ENCODE measurements at places on chromosomes 7 and 10. TPM values are rescaled to one million over a fixed set of nuclear protein-coding genes. Genes with fewer than 3 reads are reported as not detected.

DNA sequence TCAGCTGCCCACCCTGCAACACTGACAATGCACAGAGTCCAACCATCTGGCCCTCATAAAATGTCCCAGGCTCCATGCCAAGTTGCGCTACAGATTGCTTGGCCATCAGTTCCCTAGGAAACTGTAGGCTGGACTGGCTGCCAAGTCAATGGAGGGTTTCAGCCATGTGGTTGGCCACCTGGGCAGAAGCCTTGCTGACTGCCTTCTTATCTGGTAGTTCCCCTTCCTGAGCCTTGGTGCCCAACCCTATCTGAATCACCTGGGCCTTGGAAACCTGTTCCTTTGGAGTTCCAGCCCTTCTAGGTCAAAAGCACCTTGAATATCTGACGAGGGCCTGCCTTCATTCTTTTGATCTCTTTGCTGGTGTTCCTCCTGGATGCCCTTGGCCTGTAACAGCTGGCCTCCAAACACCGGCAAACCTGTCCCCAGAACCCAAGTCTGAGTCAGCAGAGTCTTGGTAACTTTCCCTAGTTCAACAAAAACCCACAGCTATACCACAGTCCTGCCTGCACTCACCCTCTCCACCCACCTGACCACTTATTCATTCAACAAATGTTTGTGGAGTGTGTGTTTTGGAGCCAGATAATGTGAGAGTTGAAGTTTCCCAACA is 37.4 kb upstream of the KDM7A start:
- H3K4me3 ChIP-seq: no peak overlapping the region
- H3K4me1 ChIP-seq: no peaks in the 10 kb centered on the region
- DNase-seq: no peak
- H3K27me3 ChIP-seq: no peaks in the 10 kb centered on the region
- no peak overlapping the region for H3K27ac ChIP-seq
- H3K36me3 ChIP-seq: no peaks in the 10 kb centered on the region

- peak overlapping the region; percentile 85 for H3K27ac ChIP-seq
- no peak overlapping the region for H3K4me3 ChIP-seq
- H3K27me3 ChIP-seq: no peaks in the 10 kb centered on the region
- DNase-seq: no peak
These were observed 30.9 kb upstream of the VCL start for GRCh38 chr10:73967022-73967429.

- H3K4me1 ChIP-seq: peaks cover 10% of the 10 kb centered on the region
- H3K27ac ChIP-seq: peak overlapping the region; percentile 82
- H3K4me3 ChIP-seq: peak overlapping the region; percentile 80
- H3K36me3 ChIP-seq: peaks cover 23% of the 10 kb centered on the region
- no peaks in the 10 kb centered on the region for H3K27me3 ChIP-seq
- DNase-seq: peak; percentile 65
These were observed 593 bp downstream of the CDK13 start for GRCh38 chr7:39950473-39951225.

The HOXA5 gene
- total RNA-seq: 0.79 TPM

- H3K4me1 ChIP-seq: peaks cover 30% of the 10 kb centered on the region
- peak overlapping the region; percentile 50 for H3K27ac ChIP-seq
- DNase-seq: peak; percentile 93
- H3K27me3 ChIP-seq: no peaks in the 10 kb centered on the region
- H3K36me3 ChIP-seq: no peaks in the 10 kb centered on the region
These were observed 9.3 kb downstream of the NOD1 start for GRCh38 chr7:30469303-30469702.

GRCh38 chr10:102819054-102819453 is 18.2 kb downstream of the CYP17A1 start:
- H3K27ac ChIP-seq: no peak overlapping the region
- H3K4me1 ChIP-seq: peaks cover 28% of the 10 kb centered on the region
- no peak for DNase-seq
- H3K27me3 ChIP-seq: no peaks in the 10 kb centered on the region
- H3K36me3 ChIP-seq: peaks cover 6% of the 10 kb centered on the region

The CCDC146 gene
- not detected for total RNA-seq

The ST8SIA6 gene
- 0.39 TPM for total RNA-seq

DNA sequence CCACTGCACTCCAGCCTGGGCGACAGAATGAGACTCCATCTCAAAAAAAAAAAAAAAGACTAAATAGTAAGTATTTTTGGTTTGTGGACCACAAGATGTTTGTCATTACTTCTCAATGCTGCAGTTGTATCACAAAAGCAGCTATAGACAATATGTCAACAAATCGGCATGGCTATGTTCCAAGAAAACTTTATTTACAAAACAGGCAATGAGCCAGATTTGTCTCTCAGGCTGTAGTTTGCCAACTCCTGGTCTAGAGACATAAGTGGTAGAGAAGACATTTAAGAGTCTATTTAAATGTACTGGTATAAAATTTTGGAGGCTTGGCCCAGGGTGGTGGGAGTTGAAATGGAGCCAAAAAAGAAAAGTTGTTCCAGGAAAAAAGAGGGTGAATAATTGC is 185.8 kb downstream of the SORCS1 start:
- no peak for DNase-seq
- no peak overlapping the region for H3K27ac ChIP-seq
- no peaks in the 10 kb centered on the region for H3K27me3 ChIP-seq
- no peak overlapping the region for H3K4me3 ChIP-seq
- no peaks in the 10 kb centered on the region for H3K36me3 ChIP-seq

- no peaks in the 10 kb centered on the region for H3K4me1 ChIP-seq
- H3K27me3 ChIP-seq: peaks cover 8% of the 10 kb centered on the region
- H3K27ac ChIP-seq: no peak overlapping the region
- H3K4me3 ChIP-seq: no peak overlapping the region
- DNase-seq: peak; percentile 12
These were observed 7.7 kb upstream of the OPALIN start for GRCh38 chr10:96366508-96366907.

GRCh38 chr10:113356794-113357680 is 195.8 kb upstream of the HABP2 start:
- no peak for DNase-seq
- H3K4me3 ChIP-seq: no peak overlapping the region
- H3K36me3 ChIP-seq: no peaks in the 10 kb centered on the region
- H3K4me1 ChIP-seq: no peaks in the 10 kb centered on the region

- H3K27ac ChIP-seq: no peak overlapping the region
- no peaks in the 10 kb centered on the region for H3K27me3 ChIP-seq
- H3K36me3 ChIP-seq: no peaks in the 10 kb centered on the region
- no peak overlapping the region for H3K4me3 ChIP-seq
These were observed 47.7 kb upstream of the LYZL1 start for GRCh38 chr10:29240986-29241660.

DNA sequence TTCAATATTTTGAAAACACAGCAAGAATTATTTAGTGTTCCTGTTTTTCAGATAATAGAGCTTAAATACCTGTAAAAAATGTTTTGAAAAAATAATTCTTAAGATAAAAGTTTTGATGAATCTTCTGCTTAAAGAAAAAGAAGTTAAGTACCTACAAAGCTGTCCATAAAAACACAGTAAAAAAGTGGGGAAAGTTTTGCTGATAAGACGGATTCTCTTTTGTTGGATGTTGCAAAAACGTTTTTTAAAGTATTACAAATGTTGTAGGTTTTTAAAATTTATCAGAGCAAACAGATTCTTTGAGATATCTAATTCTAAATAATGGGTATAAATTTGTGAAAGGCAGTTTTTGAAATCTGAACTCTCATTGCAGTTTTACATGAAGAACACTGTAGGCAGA is 12.2 kb downstream of the DMTF1 start:
- H3K4me3 ChIP-seq: no peak overlapping the region
- H3K36me3 ChIP-seq: peaks cover 65% of the 10 kb centered on the region
- no peak overlapping the region for H3K27ac ChIP-seq
- no peak for DNase-seq
- H3K27me3 ChIP-seq: no peaks in the 10 kb centered on the region
- H3K4me1 ChIP-seq: no peaks in the 10 kb centered on the region

GRCh38 chr10:93498166-93498565 is 1.8 kb downstream of the CEP55 start:
- peaks cover 39% of the 10 kb centered on the region for H3K36me3 ChIP-seq
- peaks cover 16% of the 10 kb centered on the region for H3K4me1 ChIP-seq
- no peak overlapping the region for H3K4me3 ChIP-seq
- no peak for DNase-seq
- no peak overlapping the region for H3K27ac ChIP-seq
- H3K27me3 ChIP-seq: no peaks in the 10 kb centered on the region

The SPACDR gene
- not detected for total RNA-seq

The NYAP1 gene
- total RNA-seq: 0.63 TPM

DNA sequence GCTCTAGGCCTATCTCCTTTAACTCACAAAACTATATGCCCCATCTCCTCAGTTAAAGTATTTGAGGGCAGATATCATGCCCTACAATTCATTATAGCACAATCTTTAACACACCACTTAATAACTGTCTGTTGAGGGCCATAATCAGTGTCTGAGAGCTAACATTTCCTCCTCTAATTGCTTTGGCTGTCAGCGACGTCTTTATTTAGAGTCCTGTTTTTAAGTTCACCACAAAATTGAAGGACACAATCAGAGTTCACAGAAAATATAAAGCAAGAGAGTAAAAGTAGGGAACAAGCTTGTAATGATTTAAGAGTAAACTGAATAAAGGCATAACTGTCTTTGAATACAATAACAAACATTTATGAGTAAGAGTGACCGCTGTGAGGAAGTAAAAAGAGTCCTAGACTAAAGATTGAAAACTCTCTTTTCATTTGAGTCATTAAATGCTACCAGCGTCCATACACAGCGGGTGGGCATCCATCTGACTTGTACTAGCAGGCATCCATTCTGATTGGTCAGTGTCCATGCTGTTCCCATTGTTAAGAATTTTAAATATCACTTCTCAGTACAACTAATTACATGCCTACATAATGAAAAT is 38.4 kb upstream of the ABCB4 start:
- no peaks in the 10 kb centered on the region for H3K4me1 ChIP-seq
- H3K4me3 ChIP-seq: no peak overlapping the region
- H3K27me3 ChIP-seq: no peaks in the 10 kb centered on the region
- no peak for DNase-seq

DNA sequence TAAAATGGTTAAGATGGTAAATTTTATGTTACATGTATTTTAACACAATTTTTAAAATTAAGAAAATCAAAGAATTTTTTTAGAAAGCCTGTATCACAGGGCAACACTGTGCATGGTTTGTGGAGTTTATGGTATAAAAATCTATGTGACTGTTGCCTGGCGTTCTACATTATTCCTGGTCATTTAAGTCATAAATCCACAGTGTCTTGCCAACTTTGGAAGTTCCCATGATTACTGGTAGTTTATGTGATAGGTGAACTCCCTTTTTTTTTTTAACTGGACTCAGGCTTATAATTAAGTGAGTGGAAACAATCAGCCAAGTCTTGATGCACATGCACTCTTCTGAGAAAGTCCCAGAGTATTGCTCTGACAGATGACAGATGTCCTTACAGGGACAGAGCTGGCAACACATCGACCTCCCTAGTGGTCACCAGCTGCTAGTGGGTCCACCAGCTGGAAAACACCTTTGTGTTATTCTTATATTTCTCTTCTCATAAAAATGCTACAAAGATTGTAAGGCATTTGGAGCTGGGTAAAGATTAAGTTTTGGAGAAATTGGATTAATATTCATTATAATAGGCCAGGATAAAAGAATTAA is 8.8 kb upstream of the STN1 start:
- no peak for DNase-seq
- no peak overlapping the region for H3K4me3 ChIP-seq
- no peaks in the 10 kb centered on the region for H3K36me3 ChIP-seq
- H3K27me3 ChIP-seq: no peaks in the 10 kb centered on the region
- H3K27ac ChIP-seq: no peak overlapping the region

DNA sequence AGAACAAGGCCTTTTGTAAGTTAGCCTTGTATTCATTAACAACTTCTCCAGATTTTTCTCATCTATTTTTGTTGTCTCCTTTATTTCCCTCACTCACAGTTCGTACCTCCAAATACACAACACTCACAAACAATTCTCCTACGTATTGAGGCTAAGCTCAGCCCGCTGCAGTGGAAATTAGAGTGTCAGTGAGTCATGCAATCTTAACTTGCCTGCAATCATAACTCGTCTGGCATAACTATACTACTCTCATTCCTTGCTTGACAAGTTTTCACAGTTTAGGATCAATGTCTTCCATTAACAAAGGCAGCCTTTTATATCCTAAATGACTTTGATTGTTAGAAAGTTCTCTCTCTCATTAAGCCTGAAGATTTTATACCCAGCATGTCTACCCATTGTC is 23.8 kb downstream of the TMEM196 start:
- H3K4me1 ChIP-seq: no peaks in the 10 kb centered on the region
- no peaks in the 10 kb centered on the region for H3K27me3 ChIP-seq
- DNase-seq: no peak
- no peak overlapping the region for H3K4me3 ChIP-seq
- no peaks in the 10 kb centered on the region for H3K36me3 ChIP-seq
- no peak overlapping the region for H3K27ac ChIP-seq

- H3K4me3 ChIP-seq: no peak overlapping the region
- no peak overlapping the region for H3K27ac ChIP-seq
- H3K36me3 ChIP-seq: no peaks in the 10 kb centered on the region
- peaks cover 19% of the 10 kb centered on the region for H3K4me1 ChIP-seq
These were observed 6.9 kb upstream of the ELFN1 start for GRCh38 chr7:1663223-1663622.

- no peak for DNase-seq
- no peak overlapping the region for H3K27ac ChIP-seq
- H3K36me3 ChIP-seq: no peaks in the 10 kb centered on the region
- H3K4me1 ChIP-seq: no peaks in the 10 kb centered on the region
- H3K4me3 ChIP-seq: no peak overlapping the region
- H3K27me3 ChIP-seq: peaks cover 19% of the 10 kb centered on the region
These were observed 9.4 kb upstream of the IRF5 start for GRCh38 chr7:128928159-128928813.

The PLCE1 gene
- 8.1 TPM for total RNA-seq

- H3K27me3 ChIP-seq: no peaks in the 10 kb centered on the region
- peaks cover 43% of the 10 kb centered on the region for H3K4me1 ChIP-seq
- DNase-seq: no peak
- peaks cover 74% of the 10 kb centered on the region for H3K36me3 ChIP-seq
- H3K27ac ChIP-seq: peak overlapping the region; percentile 74
These were observed 18.6 kb downstream of the PFKP start for GRCh38 chr10:3085785-3086567.

GRCh38 chr7:36961097-36961496 is 236.8 kb upstream of the AOAH start:
- no peaks in the 10 kb centered on the region for H3K27me3 ChIP-seq
- H3K4me1 ChIP-seq: no peaks in the 10 kb centered on the region
- H3K36me3 ChIP-seq: no peaks in the 10 kb centered on the region
- no peak overlapping the region for H3K4me3 ChIP-seq

DNA sequence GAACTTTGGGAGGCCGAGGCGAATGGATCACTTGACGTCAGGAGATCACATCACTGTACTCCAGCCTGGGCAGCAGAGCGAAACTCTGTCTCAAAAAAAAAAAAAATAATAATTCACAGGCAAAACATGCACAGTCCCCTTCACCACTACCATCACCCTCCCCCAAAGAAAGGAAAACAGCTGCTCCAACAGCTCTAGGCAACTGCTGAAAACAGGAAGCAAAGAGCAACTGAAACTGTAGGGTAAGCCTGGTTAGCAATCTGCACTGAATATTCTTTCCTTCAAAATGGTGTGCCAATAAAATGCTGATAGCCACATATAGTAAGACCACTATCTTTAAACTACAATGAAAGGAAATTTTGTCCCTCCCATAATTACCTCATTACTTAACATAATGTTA is 11.8 kb downstream of the NT5C2 start:
- DNase-seq: no peak
- H3K27me3 ChIP-seq: no peaks in the 10 kb centered on the region
- no peak overlapping the region for H3K27ac ChIP-seq
